ENCODE measurements at places on chromosomes 13 and 19.

GRCh38 chr19:19911150-19911549 is 10.4 kb downstream of the ZNF93 start:
- DNase-seq, result no peak

DNA sequence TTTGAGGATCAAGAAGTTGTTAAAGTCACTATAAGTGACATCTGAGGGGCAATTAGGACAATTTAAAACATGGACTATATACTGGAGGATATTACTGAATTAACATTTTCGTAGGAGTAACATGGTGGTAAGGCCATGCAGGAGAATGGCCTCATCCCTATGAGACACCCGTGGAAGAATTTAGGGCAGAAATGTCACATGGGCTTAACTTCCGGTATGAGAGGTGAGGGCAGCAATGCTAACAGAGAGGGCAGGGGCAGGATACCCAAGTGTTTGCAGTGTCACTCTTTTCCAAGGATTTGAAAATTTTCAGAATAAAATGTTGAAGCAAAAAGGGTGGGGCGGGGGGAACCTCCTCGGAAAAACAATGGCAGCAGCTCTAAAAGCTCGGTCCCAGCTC is 23.6 kb downstream of the RANBP3 start:
- no peak for DNase-seq

GRCh38 chr13:25111585-25111956 is 15.6 kb downstream of the PABPC3 start:
- no peak for DNase-seq

DNA sequence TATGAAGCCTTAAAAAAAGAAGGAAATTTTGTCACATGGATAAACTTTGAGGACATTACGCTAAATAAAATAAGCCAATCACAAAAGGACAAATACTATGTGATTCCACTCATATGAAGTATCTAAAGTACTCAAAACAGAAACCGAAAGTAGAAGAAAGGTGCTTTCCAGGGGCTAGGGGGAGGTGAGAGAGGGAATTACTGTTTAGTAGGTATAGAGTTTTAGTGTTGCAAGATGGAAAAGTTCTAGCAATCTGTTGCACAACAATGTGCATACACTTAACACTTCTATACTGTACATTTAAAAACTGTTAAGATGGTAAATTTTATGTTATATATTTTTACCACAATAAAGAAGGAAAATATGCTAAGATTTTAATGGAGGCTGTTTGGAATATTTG is 83.0 kb downstream of the POLR1D start:
- DNase-seq, result no peak

DNA sequence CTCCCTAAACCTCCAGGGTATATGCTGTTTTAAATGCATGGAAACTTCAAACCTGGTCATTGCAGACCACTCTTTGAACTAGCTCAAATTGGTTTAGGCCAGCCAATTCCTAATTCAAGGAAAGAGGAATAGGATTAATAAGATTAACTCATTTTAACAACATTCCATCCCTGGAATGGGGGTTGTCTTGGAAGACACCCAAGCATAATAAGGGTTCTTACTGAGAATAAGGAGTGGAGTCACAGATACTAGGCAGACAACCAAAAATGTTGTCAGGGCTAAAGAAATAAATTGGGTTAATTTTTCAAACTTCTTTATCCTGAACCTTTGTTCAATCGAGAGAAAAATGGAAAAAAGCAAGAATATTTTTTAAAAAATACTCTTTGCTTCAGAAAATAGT is 186.2 kb downstream of the PCDH9 start:
- no peak for DNase-seq
